MV-4-11 (cell line): ENCODE measurements at places on chromosomes 5 and 9.
A peak's percentile ranks its signal among the peaks of the same experiment; 100 is the strongest.

DNA sequence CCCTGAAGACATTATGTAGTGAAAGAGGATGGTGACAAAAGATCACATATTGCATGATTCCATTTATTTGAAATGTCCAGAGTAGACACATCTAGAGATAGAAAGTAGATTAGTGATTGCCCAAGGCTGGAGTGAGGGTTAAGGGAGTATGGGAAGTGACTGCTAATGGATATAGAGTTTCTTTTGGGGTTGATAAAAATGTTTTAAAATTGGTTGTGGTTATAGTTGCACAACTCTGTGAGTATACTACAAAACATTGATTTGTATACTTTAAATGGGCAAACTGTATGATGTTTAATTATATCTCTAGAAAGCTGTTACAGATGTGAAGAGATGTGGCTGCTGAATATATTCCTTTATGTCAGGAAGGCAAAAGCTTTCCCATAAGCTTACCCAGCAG, 202.8 kb downstream of the CCDC171 start:
- DNase-seq, result peak; percentile 10

DNA sequence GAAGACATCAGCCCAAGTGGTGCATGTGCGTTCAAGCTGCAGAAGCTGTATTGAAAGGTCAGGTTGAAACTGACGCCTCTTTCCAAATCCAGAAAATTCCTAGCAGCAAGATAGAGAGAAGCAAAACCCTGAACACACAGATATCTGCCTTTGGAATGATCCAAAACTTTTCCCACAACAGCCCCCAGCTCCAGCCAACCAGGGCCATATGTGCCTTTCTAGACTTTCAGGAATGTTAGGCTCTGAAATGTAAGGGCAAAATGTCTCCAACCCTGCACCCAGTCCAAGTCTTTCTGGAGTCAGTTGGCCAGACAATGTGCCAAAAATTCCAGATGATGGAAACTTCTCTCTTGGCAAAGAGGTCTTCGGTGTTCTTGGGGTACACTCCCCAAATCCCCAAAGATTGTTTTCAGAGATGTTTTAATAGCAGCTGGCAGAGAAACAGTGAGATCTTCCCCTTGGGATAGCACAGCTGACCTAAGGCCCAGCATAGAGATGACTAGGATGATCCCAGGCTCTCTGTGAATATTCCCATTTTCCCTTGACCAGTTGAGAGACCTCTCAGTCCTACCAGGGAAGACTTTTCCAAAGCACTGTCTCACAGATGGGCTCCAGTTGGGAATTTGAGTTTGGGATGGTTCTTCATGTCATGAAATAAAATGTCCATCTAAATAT, 440.4 kb upstream of the CD180 start:
- no peak for DNase-seq

DNA sequence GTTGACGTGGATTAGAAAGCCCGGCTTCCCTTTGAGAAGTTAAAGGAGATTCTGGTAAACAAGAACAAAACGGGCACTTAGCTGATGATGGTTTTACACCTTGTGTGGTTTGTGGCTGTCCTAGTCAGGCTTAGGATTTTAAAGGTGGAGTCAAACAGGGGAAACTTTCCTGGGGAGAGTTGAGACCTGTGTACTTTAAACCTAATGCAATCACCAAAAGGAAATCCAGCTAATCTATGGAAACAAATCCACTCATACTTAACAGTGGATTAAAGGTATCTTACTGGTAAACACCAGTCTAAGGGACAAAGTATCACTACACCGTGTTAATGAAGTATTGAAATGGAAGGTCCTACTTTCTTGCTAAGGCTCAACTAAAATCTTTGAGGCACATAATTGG, 150.3 kb upstream of the PCA3 start:
- no peak for DNase-seq

DNA sequence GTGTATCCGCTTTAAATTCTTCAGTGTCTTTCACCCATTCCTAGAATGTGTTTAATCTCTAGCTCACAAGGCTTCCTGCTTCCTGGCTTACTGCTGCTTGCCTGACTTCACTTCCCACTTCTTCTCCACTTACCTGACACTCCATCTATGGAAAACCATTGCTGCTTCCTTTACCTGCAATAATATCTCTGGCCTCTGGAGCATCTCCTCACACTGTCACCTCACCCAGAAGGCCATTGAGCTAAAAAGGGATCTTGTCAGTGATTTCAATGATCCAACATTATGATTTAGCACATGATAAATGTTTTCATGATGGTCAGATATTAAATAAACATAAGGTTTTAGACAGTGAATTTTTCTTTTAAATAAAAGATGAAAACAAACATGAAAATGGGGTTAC, 281.1 kb downstream of the MRPS30 start:
- DNase-seq, result no peak

- no peak for DNase-seq
These were observed 297.7 kb downstream of the MSX2 start for GRCh38 chr5:175021841-175022625.

- DNase-seq, result no peak
These were observed 259.6 kb downstream of the IRX2 start for GRCh38 chr5:2491846-2492245.

DNA sequence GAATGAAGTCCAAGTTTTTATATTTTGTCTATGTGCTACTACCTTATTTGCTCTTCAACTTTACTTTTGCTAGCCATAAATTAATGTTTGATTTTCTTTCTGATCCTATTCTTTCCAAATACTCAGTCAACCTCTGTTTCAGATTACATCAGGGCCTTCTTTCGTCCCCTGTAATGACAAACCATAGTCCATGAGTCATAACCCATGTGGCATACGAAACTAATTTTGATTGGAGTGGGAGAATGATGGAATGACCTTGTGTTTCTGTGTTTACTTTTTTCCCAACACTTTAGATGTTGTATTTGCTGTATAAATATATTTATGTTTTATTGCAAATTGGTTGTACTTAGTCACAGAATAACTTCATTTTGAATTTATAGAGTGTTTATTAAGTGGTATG, 1043.1 kb downstream of the DTWD2 start:
- no peak for DNase-seq

DNA sequence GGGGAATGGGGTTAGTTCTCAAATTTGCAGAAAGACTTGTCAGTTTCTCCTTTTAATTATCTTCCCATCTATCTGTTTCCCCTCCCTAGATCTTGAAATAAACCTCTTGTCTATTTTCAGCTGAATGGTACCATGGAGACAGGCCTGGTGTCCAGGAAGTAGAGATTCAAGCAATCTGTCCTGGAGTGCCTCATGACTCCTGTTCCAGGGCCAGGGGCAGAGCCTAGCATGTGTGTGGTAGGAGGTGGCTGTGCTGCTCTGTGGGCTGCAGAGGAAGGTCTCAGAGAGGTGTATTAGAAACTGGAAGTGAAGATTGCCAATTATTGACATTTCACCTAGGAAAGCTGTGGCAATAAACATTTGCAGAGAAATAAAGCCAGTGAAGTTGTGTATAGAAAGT, 175.8 kb upstream of the ATP10B start:
- no peak for DNase-seq

- DNase-seq, result no peak
These were observed 617 bp downstream of the SLC9A3 start for GRCh38 chr5:523441-524222.

DNA sequence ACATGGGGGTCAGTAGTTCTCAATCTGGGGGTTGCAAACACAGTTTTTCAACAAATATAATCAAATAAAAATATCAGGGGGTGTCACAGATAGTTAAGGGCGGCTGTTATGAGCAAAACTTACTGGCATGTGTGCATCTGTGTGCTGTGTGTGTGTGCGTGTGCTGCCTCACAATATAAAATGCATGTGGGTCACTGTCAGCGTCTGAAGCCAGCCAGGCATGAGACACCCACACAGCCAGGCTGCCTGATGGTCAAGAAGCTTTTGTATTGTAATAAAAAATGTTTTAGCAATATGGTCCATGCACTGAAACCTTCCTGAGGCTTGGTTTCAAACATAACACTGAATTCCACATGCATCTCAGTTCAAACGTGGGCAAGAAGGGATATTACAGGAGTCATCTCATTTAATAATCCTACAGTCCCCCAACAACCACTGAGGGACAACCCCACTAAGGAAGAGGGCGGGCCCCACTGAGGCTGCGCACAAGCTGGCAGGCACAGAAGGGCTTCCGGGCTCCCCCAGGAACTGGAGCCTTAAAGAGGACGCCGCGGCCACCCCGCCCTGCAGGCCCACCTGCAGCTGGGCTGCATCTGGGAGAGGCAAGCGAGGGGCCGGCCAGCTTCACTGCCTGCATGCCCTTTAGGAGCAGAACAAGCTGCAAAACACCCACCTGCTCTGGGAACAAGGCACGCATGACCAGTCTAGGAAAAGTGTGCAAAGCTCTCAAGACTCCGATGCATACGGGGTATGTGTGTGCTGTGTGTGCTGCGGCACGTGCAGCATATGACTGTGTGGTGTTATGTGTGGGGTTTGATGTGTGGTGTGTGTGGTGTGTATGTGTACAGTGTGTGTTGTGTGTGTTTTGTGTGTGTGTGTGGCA, 14.1 kb downstream of the SEMA4D start:
- DNase-seq, result no peak

DNA sequence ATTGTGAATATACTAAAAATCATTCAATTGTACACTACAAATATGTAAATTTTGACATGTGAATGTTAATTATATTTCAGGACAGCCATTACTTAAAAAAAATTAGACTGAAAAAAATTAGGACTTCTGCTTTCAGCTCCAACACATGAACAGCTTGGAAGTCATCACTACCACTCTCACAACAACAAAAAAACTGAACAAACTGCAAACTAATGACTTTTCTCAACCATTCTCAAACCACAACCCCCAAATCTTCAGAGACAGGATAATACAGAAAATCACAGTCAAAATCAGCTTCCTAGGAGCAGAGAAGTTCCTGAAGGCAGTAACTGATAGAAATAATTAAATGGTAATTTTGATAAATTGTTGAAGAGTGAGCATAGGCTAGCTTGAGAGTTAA, 686.4 kb downstream of the TLE1 start:
- DNase-seq, result peak; percentile 35

DNA sequence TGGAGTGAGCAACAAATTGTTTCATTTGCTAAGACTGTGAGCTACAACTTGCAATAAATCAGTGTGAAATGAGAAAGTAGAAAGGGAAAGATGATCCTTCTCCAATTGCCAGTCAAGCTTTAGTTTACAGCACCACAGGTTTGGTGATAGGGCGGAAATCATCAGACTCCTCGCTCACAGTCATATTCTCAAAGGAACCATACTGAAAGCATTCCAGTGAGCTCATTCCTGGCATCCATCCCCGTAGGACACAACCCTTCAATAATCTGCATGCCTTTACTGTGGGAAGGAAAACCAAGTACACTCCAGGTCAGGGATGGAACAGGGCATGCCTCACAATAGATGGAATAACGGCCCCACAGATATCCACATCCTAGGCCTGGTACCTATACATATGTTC, 80.7 kb downstream of the FSTL4 start:
- DNase-seq, result no peak

GRCh38 chr9:95150903-95151302, 166.6 kb downstream of the FANCC start:
- no peak for DNase-seq
